ENCODE measurements at places on chromosomes 1 and 21. TPM values are rescaled to one million over a fixed set of nuclear protein-coding genes. Genes with fewer than 3 reads are reported as not detected.

DNA sequence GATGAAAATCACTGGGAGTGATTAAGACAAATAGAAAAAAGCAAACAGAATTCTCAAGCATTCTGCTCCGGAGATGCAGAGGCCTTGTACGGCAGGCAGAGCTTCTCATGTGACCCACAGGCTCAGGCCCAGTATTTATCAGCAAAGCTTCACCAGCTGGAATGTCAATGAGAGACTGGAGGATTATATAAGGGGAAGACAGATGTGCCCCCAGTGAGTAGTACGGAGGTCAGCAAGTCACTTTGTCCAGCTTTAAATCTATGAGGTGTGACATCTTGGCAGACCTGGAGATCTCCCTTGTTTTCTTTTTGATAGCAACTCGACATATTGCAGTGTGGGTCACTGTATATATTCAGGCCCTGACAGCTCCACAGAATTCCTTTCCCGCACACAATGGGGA is 106.8 kb downstream of the HHIPL2 start:
- no peak for DNase-seq

GRCh38 chr1:23483321-23484252 is at the start of gene ASAP3:
ASAP3 (minus strand) TSS chr1:23484179; CDS start chr1:23484133, 46 bp downstream.
- peak; percentile 46 for DNase-seq

DNA sequence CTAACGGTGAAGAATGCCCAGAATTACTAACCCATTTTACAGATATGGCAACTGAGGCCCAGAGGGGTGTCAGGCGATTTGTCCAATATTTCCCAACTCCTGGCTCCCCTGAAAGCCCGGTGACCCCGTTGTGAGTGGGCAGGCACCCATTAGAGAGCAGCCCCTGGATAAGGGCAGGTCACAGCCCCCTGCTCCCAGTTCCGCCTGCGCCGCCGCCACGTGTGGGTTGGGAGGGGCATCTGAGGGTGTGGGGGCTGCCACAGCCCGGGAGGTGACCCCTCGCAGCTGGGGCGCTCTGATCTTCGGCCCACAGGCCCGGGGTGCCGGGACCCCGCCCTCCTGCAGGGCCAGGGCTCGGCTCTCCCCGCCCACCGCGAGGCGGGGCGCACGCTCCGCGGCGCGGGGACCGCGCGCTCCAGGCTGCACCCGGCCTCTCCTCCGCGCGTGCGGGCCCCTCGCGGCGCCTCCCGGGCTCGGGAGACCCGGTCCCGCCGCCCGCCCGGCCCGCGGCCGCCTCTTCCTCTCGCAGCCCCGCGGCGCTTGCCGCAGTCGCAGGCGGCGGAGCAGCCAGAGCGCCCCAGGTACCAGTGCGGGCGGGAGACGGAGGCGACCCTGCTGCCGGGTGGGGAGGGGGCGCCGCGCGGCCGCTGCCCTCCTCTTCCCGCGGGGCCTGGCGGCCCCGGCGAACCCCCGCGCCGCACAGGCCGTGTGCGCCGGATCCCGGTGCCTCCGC is at the start of gene HTR6:
HTR6 (plus strand) TSS at position 423 of the 733 bp plus-strand sequence. CDS start 879 bp downstream, outside the sequence.
- DNase-seq = no peak

DNA sequence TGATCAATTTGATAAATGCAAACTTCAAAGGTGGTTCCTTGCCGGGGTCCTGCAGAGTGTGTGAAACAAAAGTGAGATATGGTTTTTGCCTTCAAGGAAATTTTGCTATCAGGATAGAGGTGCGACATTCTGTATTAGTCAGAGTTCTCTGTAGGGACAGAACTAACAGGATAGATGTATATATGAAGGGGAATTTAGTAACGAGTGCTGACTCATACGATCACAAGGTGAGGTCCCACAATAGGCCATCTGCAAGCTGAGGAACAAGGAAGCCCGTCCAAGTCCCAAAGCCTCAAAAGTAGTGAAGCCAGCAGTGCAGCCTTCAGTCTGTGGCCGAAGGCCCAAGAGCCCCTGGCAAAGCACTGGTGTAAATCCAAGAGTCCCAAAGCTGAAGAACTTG is 157.0 kb downstream of the RYR2 start:
- no peak for DNase-seq

DNA sequence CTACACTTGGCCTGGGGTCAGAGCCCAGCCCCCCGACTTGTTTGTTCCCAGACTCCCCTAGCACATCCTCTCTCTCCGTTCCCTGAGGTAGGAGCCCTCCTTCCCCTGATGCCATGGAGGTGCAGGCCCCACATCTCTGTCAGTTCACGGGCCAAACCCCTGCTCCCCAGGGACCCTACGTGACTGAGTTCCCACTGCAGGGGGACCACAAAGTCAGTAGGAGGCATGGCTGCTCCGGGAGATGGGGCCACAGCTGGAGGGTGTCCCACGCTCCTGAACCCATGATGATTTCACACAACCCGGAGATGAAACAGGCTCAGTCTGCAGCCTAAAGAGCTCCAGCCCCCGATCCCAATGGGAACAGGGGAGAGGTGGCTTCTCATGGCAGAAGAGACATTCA is 272.2 kb downstream of the NPHP4 start:
- no peak for DNase-seq

DNA sequence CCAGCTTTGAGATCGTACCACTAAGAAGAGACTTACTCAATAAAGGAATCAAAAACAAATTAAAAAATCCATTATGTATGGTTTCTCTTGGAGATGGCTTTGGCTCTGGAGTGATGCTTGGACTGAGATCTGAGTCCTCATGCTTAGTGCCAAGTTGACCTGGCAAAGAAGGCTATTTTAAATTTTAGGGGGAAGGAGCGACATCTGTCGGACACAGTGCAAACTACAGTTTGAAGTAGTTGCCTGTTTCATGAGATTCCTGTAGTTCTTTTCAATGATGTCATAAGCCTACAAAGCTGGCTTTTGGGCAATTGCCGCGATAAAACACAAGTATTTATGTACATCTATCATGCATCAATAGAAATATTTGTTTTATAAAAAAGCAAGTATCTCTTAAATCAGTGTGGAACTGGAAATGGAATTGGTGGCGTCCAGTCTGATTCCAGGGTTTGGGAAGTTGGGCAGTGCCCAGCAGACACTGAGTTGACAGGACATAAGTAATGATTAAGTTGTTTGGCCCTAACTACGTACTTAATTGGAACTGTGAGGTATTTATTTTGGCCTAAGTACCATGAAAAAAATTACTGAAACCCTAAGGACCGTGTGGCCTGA is 50.0 kb downstream of the TBCE start:
- DNase-seq = peak; percentile 64

GRCh38 chr1:216919060-216919970 is 196.1 kb upstream of the ESRRG start:
- DNase-seq = no peak

- DNase-seq = no peak
These were observed 48.1 kb upstream of the PAXBP1 start for GRCh38 chr21:32819694-32820093.

DNA sequence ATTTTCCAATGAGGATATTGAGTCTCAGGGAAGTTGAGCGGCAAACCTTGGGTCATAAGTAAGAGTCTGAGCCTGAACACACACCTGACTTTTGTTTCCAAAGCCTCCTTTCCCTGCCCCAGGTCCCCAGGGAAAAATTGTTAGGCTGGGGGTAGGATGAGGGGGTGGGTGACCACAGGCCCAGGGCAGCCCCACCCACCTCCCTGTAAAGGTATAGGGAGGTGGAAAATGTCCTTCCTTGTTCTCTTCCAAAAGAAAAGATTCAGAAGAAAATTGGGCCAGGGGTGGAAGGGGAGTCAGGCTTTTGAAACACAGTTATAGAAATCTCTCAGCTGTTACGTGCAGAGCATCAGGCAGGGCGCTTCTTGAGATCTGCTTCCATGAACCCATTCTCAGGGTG is 129.7 kb upstream of the NGF start:
- DNase-seq = peak; percentile 3

DNA sequence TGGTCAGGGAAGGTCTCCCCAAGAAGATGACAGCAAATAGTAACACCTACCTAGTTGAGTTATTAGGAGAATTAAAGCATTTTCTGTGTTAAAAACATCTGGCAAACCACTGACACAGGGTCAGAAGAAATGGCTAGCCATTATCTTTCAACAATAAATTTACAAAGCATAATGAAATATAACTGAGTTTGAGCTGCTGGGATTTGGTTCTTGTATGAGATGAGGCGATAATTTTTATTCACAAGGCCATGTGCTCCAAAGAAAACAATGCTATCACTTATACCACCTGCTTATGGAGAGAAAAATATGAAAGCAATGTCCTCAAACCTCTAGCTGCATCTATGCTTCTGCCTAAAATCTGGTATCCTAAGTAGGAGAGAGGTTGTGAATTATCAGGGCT is 202.3 kb downstream of the CRB1 start:
- no peak for DNase-seq

DNA sequence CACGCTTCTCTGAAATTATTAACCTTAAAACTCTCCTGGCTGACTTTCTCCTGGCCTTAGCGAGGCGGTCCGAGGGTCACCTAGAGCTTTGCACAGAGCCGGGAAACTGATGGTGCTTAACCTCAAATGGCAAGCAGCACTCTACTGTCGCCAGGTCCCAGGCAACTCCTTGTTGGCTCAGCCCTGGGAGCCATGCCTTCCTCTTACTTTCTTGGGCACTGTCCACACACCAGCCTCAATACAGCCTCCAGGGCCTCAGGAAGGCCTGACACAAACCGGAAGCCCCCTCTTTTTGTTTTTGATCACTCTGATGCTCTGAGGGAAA is 3.8 kb downstream of the TRABD2B start:
- no peak for DNase-seq

DNA sequence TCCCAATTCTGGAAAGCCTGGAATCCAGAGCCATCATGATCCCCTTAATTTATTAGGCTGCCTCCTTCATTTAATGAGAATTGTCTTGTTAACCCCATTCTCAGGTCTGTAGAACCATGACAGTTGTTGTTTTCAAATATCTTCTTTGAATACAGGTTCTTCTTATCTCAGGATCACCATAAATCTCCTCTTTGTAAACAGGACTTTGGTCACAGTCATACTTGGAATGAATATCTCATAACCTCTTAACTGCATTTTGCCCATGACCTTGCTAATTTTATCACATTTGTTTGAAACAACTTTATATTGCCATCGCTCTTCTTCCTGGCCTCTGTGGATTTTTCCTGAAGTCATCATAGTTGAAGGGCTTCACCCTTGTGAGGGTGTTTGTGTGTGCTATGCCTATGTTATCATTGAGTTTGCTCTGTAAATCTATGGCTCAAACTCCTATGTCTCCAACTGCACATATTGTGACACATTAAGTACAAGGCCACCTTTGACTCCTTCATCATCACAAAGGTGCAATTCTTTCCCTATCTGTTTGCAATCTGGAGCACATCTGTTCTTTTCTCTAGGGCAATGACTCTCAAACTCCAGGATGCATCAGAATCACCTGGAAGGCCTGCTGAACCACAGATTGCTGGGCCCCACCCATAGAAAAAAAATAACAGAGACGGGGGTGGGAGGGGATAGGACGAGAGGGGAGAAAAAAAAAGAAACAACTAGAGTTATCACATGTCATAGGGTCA is 54.2 kb downstream of the FCRL5 start:
- no peak for DNase-seq

GRCh38 chr1:29105822-29106221 is 17.9 kb downstream of the TMEM200B start:
- no peak for DNase-seq

DNA sequence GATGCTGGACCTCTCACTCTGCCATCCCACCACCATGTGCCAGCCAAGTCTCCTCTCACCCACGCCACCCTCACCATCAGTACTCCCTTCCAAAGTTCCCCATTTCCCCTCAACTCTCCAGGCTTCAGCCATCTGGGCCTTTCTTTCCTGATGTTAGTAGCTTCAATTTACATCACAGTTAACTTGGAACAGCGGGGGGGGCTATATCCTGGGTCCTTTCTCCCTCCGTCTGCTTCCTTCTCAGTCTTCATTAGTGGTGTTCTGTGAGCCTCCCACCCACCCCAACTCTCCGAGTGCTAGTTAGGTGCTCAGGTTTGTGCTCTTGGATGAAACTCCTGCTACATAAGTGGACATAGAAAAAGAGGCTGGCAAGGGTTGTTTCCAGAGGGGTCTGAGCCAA is 31.9 kb downstream of the KCNC4 start:
- no peak for DNase-seq

DNA sequence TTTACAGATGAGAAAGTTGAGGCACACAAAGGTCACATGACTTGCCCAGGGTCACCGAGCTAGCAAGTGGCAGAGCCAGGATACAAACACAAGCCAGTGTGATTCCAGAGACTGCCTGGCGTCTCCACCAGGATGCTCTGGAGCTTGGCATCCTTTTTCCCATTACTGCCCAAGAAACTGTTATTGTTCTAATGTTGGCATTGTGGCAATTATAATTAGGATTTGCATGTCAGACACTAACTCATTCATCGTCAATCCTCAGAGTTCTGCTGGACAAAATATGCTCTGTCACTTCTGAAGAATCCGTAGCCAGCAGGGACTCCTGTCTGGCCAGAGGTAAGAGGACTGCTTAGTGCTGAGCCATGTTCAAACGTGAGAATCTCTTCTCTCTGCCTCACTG is 8.8 kb downstream of the KAZN start:
- DNase-seq = no peak

GRCh38 chr21:32256251-32256650 is 22.6 kb downstream of the MIS18A start:
- no peak for DNase-seq

Gene CADM3
- total RNA-seq = 2.7 TPM

Gene BMP8A
- total RNA-seq = 1.4 TPM

Gene HNRNPR
- total RNA-seq = 103 TPM

Gene PLA2G2F
- not detected for total RNA-seq

Gene ERICH3
- total RNA-seq = 0.16 TPM

Gene S100A2
- 2.4 TPM for total RNA-seq

Gene PPIAL4G
- total RNA-seq = not detected

Gene NPHS2
- not detected for total RNA-seq

Gene KIF26B
- 0.30 TPM for total RNA-seq

Gene GIPC2
- 35.4 TPM for total RNA-seq

Gene AKIRIN1
- 70.2 TPM for total RNA-seq
